Lower lobe of right lung (tissue), 2 donors: ENCODE measurements at places on chromosomes 2 and 18.
A peak's percentile ranks its signal among the peaks of the same experiment; 100 is the strongest.

DNA sequence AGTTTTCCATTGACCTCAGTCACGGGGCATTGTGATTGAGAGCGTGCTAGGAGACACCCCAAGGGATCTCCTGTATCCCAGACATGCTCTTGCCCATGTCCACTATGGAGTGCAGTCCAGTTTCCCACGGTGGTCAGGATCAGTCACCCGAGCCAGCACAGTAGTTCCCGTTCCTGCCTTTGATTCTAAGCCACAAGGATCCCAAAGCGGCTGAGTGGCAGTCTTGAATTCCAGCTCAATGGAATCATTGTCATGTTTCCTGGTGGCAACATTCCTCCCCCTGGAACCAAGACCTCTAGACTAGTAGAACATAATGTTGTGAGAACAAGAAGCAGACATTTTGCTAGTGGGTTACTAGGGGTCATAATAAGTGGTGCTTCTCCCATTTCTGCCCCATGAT is 154.3 kb downstream of the SEPTIN10 start:
- DNase-seq, result no peak

GRCh38 chr18:36658611-36659010 is 170.2 kb downstream of the TPGS2 start:
- no peak for DNase-seq

GRCh38 chr18:58385472-58385871 is 243.4 kb downstream of the ALPK2 start:
- no peak for DNase-seq

DNA sequence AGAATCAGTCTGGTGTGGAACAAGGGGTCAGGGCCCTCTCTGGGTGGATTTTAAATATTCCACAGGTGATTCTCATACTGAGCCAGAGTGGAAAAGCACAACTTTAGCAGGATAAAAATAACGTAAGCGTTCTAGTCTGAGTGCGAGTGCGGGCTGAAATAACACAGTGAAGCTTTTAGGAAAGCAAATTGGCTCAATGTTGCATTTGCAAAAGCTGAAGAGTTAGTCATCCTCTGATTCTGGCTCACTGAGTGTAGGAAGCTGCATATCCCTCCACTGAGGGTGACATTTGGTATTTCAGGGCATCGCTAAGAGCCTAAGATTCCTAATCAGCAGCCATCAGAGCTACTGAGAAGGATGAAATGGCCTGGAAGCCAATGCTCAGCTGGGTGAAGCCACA is 134.7 kb downstream of the RIF1 start:
- DNase-seq, result no peak

GRCh38 chr2:239358062-239358754 is 42.6 kb downstream of the HDAC4 start:
- no peak for DNase-seq

DNA sequence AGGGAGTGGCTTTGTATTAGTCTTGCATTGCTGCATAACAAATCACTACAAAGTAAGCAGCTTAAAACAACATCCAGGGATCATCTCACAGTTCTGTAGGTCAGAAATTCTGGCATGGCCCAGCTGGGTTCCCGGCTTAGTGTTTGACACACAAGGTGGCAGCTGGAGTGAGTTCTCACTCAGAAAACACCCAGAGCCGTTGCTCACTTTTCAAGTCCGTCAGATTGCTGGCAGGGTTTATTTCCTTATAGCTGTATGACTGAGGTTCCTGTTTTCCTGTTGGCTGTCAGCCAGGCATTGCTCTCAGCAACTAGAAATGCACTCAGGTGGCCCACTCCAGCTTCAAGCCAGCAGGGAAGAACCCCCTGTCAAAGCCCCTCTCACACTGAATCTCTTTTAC is 324.1 kb downstream of the CCDC178 start:
- peak; percentile 30 for DNase-seq

DNA sequence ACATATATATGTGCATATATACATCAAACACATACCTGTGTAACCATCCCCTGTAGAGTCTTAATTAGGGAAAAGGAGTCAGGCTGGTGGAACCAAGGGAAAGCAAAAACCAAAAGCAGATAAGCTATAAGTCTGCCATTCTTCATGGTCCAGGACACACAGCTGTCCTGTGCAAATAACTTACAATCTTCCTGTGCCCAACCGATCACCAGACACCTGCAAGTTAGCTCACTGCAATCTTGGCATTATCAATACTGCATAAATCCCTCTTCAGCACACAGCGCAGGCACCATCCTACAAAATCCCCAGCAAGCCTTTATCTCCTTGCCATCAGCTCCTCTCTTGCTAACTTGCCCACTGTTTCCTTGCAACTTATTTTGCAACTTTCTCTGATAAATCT is 60.8 kb upstream of the DYNAP start:
- no peak for DNase-seq

DNA sequence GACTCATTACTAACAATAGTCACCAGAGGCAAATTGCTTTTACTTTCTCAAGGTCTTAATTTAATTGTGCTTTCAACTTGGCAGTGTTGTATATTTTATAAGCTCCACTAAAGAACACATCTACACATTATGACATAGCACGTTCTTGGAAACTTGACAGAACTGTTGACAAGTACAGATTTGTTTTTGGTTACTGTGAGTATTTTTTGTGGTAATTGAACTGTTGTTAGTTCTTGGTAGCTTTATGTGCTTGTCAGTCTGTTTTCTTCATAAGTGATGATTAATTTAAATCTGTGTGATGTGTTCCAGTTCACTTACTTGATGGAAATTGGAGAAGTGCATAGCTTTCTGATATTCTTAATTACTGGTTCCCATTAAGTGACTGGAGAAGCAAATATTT is 63.9 kb downstream of the COMMD1 start:
- no peak for DNase-seq

DNA sequence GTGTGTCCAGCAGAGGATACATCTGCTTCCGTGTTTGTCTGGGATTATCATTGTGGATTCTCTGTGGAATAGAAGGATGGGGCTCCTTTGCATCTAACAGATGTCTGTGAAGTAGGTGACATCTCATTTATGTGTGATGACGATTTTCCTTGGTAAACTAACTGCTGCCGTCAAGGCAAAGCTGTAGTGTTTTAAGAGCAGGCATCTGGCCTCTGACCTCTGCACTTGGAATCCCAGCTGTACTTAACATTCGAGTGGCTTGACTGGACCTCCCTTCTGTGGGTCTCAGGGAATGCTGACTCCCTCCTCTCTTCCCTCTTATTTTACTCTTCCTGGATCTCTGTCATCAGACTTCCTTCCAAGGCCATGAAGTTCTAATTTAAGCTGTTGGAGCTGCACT is 56.4 kb downstream of the DCDC2C start:
- no peak for DNase-seq

DNA sequence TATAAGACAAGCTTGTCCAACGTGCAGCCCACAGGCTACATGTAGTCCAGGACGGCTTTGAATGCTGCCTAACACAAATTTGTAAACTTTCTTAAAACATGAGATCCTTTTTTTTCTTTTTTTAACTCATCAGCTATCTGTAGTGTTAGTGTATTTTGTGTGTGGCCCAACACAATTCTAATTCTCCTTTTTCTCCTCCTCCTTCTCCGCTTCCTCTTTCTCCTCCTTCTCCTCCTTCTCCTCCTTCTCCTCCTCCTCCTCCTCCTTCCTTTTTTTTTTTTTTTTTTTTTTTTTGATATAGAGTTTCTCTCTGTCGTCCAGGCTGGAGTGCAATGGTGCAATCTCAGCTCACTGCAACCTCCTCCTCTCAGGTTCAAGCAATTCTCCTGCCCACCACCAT is 39.3 kb upstream of the GTF2A1L start:
- DNase-seq, result no peak

GRCh38 chr18:39184176-39184575 is 1618.6 kb upstream of the CELF4 start:
- no peak for DNase-seq

DNA sequence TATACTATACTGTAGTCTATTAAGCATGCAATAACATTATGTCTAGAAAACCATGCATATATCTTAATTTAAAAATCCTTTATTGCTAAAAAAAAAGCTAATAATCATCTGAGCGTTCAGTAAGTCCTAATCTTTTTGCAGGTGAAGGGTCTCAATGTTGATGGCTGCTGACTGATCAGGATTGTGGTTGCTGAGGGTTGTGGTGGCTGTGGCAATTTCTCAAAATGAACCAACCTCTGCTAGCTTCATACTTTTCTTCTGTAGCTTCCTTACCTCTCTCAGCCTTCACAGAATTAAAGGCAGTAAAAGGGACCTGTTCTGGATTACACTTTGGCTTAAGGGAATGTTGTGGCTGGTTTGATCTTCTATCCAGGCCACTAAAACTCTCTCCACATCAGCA is 235.8 kb downstream of the NBAS start:
- no peak for DNase-seq

DNA sequence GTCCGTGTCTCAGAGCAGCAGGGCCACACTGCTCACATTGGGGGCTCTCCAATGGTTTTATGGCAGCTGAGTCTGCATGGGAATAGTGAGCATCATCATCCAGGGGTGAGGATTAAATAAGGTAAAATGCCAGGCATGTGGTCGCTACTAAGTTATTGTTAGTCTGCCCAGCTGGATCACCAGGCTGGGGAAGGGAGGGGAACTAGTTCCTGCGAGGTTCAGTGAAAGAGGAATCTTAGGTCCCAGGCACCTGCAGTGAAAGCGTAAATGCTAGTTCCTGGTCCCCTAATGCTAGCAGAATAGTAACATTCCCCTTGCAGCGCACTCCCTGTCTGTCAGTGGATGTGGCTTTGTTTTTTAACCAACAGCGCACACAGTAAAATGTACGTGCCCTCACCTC is 60.1 kb downstream of the ARHGEF4 start:
- no peak for DNase-seq

- no peak for DNase-seq
Observed at GRCh38 chr18:40902436-40902835, 1052.6 kb upstream of the PIK3C3 start.

GRCh38 chr2:127051116-127052056 is 55.6 kb downstream of the BIN1 start:
- peak; percentile 43 for DNase-seq

DNA sequence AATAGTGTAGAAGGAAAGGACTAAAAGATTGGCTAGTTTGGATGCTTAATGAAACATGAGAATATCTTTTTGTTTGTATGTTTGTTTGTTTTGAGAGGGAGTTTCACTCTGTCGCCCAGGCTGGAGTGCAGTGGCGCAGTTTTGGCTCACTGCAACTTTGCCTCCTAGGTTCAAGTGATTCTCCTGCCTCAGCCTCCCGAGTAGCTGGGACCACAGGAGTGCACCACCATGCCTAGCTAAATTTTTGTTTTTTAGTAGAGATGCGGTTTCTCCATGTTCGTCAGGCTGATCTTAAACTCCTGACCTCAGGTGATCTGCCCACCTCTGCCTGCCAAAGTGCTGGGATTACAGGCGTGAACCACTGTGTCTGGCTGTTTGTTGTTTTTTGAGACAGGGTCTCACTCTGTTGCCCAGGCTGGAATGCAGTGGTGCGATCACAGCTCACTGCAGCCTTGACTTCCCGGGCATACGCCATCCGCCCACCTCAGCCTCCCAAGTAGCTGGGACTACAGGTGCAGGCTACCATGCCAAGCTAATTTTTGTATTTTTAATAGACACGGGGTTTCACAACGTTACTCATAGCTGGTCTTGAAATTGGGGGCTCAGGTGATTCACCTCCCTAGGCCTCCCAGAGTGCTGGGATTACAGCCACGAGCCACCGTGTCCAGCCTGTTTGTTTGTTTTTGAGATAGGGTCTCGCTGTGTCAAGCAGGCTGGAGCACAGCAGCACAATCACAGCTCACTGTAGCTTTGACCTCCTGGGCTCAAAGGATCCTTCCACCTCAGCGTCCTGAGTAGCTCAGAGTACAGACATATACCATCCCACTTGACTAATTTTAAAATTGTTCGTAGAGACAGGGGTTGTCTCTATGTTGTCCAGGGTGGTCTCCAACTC is 209.2 kb downstream of the MYCN start:
- DNase-seq, result no peak

GRCh38 chr2:153761936-153762335 is 109.8 kb upstream of the GALNT13 start:
- no peak for DNase-seq

DNA sequence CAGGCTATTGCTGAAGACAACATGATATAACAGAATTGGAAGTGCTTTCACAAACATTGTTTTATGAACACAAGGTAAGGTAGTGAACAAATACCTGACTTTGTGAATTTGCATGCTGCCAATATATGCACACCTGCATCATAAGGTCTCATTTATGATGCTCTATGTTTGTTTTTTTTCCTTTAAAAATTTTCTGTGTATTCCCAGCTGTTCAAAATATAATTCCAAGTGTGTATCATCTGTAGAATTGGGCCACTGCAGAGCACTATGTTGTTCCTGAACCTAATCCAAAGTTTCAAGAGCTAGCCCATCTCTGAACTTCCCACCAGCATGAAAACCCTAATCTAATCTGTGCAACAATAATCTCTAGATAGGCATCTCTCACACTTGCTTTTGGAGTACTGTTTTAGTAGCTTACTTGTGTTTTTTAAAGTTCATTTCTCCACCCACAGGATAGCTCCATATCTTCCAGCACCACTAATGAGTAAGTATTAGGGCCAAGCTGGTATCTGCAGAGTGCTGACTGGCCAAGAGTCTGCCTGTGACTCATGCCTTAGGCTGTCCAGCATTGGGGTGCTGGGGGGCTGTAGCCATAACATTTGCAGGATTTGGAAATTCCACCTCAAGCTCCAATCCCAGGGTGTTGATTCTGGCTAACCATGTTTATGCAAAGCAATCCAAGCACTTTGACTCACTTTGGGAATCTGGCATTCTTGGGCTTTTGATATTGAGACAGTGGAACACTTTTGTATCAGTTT is 208.2 kb upstream of the REV1 start:
- DNase-seq, result no peak

- no peak for DNase-seq
Observed at GRCh38 chr2:96841701-96842495, 1.9 kb downstream of the ANKRD23 start.

DNA sequence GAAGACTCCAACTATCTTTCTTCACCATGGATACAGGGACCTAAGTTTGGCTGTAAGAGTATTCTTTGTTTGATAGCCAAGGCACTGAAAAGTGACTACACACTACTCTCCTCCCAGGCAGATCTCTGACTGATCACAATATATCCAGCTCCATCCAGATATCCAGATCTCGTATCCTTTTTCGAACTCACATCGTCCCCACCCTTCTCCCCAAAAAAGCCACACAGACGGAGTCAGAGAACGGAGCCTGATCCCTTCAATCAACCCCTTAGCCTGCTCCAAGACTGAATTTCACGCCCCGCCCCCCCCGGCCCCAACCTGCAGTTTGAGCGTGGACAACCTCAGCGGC is 533 bp downstream of the DHX57 start:
- DNase-seq, result no peak

GRCh38 chr2:144374163-144374661 is 145.7 kb downstream of the ZEB2 start:
- no peak for DNase-seq

- no peak for DNase-seq
Observed at GRCh38 chr2:205636549-205637319, 45.6 kb upstream of the NRP2 start.
